ENCODE measurements at places on chromosomes 16 and 17.
A peak's percentile ranks its signal among the peaks of the same experiment; 100 is the strongest.

GRCh38 chr16:86019446-86020047 is 120.6 kb downstream of the IRF8 start:
- no peak for DNase-seq

DNA sequence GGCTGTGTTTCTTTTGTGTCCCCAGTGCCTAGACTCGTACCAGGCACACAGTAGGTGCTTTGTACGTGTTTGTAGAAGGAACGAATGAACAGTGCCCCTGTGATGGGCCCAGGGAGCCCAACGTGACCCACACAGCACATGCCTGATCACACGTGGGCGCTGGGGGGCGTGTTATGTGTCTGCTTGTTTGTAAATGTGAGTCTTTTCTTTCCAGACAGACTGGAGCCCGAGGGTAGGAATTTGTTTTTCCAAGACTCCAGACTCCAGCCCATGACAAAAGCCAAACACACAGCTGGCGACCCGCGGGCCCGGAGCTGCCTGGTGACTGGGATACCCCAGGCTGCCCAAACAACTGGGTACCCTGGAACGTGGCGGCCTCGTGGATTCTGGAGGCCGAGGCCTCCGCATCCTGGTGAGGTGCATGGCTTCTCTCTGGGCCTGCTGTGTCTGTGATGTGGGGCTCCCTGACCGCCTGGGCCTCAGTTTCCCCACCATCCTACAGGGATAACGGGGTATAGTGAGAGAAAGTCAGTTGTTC is 14.9 kb upstream of the CBFA2T3 start:
- DNase-seq = no peak

GRCh38 chr16:50193594-50193993 is 40.5 kb downstream of the TENT4B start:
- no peak for DNase-seq

DNA sequence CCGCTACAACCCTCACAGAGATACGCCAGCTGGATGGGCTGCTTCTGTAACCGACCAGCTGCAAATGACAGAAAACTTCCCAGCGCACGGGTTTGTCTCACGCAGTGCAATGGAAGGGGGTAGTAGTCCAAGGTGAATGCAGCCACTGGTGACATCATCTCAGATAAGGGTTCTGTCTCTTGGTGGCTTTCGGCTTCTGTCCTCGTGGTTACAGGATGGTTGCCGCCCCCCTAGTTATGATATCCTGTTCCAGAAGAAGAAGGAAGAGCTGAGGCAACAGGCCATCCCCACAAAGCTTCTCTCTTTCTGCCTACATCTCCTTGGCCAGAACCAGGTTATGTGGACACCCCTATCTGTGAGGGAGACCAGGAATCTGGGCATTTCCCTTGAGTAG is 40.3 kb upstream of the BAHCC1 start:
- DNase-seq = no peak

DNA sequence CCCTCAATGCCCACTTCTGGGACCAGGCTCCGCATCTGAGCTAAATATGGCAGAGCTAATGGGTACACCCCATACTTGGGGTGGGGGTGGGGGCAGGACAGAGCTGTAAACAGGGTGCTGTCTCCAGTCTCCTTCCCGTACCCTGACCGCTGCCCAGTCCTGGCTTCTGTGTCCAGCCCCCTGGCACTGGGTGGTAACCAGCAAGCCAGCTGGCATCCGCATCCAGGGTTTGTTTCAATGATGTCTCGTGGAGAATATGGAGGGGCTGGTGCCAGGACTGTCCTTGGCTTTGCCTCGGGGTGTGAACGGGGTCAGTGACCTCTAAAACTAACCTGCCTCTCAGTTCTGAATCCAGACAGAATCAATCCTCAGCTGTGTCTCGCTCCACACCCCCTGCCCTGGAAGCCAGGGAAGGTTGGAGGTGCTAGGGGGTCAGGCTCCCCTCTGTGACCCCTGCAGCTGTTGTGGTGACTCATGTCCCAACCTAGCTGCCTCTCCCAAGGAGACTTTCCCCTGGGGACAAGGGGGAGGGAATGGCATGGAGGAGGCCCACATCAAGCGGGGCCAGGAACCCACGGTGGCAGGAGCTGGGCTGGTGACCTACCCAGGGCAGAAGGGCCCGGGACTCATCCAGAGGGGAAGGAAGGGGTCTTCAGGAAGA is 1.5 kb upstream of the PNMT start:
- no peak for DNase-seq

DNA sequence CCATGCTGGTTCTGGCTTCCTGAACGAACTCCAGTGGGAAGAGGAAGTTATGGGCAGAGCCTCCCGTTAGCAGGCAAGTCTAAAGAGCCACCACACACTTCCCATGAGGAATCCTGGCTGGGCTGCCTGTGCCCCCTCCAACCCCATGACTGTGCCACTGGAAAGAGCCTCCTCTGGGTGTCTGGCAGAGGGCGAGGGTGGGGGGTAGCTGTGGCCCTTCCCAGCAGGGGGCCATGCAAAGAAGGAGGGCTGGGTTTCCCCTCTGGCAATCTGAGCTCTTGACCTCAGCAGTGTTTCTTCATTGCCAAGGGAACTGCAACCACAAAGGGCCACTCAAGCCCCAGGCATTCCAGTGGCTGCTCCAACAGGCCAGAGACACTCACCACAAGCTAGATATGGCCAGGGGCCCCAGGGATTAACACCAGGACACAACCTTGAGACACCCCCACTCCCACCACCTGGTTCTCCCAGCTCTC is 1.7 kb upstream of the RRAD start:
- DNase-seq = no peak

- peak; percentile 91 for DNase-seq
Observed at GRCh38 chr17:28854457-28855335, at the start of gene ERAL1. Gene ERAL1 (plus strand): TSS chr17:28855016. CDS start chr17:28855035, 19 bp downstream.

DNA sequence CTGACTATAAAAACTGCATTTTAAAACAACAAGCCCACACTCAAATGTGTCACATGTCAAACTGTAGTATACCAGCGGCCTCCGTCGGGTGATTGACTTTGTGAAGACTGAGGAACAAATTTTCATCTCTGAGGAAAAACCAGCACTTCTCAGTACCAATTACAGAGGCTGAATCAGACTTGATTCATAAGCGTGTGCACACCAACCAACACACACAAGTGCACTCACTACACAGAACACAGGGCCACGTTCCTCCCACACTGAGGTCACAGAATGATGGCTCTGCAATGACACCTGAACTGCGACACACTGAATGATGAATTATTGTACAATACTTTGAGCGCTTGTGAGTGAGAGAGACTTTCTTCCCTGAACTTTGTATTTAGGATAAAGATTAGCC is 29.6 kb downstream of the XPO6 start:
- no peak for DNase-seq

- DNase-seq = no peak
Observed at GRCh38 chr16:84117494-84117843, 727 bp upstream of the MBTPS1 start.

- DNase-seq = no peak
Observed at GRCh38 chr16:64687786-64688185, 434.1 kb downstream of the CDH11 start.

DNA sequence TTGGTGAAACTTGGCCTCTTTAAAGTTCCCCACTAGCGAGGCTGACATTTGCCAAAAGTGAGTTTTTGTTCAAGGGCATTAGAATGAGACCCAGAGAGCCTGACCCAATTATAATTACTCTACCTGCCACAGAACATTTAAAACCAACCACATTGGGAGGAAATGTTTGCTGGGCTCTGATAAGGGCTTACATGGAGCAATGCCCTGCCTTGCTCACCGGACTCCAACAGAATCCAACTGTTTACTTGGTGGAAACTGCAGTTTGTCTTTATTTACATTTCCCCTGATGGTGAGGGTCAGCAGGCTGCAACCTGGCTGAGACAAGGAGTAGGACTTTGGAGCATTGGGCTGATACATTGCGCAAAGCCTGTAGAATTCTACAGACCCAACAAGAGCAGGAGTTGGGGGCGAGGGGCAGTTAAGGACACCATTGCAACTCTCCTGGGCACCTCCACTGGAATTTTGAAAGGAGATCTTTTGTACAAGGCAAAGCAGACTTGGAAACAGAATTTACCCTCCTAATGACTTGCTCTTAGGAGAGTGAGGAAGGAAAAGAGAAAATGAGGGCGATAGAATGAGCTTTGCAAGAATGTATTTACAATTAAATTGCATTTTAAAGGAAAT is 368.6 kb downstream of the SHISA9 start:
- DNase-seq = no peak

GRCh38 chr17:65670667-65671371 is 109.4 kb upstream of the AXIN2 start:
- DNase-seq = no peak

GRCh38 chr17:14072881-14073280 is 3.6 kb downstream of the COX10 start:
- no peak for DNase-seq

- no peak for DNase-seq
Observed at GRCh38 chr16:6105115-6105514, 1007.5 kb upstream of the EEF2KMT start.

GRCh38 chr16:12545792-12546342 is 257.8 kb downstream of the CPPED1 start:
- DNase-seq = no peak

DNA sequence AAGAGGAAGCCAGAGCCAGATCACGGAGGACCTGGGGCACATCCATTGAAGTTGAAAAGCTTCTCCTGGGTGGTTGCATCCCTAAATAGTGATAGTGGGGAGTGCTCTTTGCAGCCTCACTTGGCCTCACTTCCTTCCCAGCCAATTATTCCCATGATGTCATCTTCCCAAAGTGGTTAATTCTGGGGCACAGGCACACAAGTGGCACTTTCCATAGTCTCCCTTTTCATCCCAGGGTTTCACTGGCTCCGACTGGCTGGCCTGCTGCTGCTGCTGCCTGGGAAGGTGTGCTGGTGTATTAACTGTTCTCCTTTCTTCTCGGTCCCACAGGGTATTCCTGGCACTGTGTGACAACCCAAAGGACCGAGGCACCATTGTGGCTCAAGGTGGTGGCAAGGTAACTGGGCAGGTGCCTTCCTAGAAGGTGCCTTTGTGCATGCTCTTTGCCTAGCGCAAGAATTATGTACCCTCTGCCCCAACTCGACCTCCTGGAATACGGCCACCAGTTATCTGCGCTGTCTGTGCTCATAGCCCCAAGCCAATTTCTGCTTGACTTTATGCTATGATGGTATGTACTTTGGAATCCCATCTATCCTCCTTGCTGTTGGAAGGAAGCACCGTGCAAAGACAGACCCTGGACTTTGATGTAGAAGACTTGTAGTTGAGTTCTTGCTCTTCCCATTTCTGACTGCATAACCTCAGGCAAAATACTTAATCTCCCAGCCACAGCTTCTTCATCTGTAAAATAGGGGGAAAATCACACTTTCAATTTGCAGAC is 18.4 kb downstream of the SLC35G3 start:
- no peak for DNase-seq

GRCh38 chr16:53220585-53220984 is 165.8 kb downstream of the CHD9 start:
- DNase-seq = no peak

- DNase-seq = no peak
Observed at GRCh38 chr17:57467801-57468200, 211.5 kb downstream of the MSI2 start.

GRCh38 chr17:51166987-51167931 is 1.0 kb downstream of the NME2 start:
- DNase-seq = peak; percentile 85

DNA sequence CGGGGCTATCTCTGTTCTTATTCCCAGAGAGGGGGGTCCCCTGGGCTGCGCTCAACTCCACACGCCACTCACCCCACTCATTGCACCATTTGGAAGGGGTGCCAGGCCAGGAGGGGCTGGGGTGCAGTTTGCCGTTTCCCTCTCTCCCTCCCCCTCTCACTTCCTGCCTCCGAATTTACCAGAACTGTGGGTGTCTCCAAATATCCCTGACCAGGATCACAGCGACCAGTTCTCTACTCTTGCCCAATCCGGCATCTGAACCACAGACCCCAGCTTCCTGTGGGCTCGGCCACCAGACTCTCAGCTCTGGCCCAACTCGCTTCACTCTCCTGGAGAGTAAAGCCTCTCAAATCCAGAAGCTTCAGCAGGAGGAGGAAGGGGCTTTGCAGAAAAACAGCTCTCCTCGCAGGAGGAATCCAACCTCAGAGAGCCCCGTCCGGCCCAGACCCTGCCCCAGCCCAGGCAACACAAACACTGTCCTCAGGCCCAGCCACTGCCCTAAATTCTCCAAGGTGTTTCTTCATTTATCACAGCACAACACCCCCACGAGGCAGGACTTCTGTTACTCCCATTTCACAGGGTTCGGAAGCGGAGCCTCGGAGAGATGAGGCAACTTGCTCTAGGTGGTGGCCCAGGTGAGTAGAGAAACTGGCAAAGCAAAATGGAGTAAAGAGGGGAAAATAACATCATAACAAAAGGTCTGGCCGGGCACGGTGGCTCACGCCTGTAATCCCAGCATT is 423 bp upstream of the ASGR2 start:
- no peak for DNase-seq

GRCh38 chr17:3575511-3575910 is 17.9 kb upstream of the TRPV3 start:
- no peak for DNase-seq

DNA sequence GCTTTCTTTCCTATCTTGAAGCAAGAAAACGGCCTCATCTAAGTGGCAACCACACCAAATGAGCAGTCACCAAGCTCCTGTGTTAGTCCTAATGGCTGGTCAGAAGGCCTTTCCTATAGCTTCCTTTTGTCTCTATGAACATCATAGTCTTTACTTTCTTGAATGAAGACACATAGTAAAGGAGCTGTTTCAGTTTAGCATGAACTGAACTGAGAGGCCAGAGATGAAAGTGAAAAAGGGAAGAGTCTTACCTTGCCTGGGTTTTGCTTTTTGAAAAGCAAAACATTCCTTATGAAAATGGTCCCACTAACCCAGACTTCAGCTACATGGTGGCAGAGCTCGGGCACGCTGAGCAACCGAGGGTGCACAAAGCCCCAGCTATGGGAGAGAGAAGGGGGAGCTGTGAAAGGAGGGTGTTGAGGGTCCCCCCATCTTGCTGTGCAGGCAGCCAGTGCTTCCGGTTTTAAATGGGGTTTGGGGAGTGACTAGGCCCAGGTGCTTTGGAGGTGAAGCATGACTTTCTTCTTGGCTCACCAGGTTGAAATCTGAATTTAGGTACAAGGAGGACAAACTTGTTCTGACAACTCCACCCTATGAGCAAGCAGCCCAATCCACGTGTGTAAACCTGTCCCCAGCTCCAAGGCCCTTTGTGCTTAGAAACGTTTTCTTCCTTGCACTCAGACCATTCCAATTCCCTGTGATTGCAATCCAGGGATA is 9.1 kb upstream of the PSMC3IP start:
- DNase-seq = no peak

GRCh38 chr17:75810216-75810615 is 25.6 kb downstream of the UNK start:
- DNase-seq = peak; percentile 17

GRCh38 chr16:1257561-1258224 is 1.8 kb downstream of the TPSD1 start:
- DNase-seq = peak; percentile 74

- peak; percentile 72 for DNase-seq
Observed at GRCh38 chr17:4537451-4538235, 17.5 kb downstream of the MYBBP1A start.
